ENCODE measurements at places on chromosomes 1 and 21.

- DNase-seq: no peak
Measured at GRCh38 chr1:103516693-103517092, 8.8 kb upstream of the RNPC3 start.

DNA sequence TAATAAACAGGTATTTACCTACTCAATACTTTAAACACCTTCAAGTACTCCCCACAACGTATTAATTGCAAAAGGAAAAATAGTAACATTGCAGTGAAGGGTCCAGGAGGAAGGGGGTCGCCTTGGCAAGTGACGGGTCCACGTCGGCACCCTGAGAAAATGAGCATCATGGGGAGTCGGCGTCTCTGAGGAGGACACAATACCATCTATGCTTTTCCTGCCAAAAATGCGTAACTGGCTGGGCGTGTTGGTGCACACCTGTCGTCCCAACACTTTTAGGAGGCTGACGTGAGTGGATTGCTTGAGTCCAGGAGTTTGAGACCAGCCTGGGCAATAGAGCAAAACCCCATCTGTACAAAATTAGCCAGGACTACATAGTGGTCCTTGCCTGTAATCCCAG, 7.3 kb downstream of the FTCD start:
- DNase-seq: no peak

DNA sequence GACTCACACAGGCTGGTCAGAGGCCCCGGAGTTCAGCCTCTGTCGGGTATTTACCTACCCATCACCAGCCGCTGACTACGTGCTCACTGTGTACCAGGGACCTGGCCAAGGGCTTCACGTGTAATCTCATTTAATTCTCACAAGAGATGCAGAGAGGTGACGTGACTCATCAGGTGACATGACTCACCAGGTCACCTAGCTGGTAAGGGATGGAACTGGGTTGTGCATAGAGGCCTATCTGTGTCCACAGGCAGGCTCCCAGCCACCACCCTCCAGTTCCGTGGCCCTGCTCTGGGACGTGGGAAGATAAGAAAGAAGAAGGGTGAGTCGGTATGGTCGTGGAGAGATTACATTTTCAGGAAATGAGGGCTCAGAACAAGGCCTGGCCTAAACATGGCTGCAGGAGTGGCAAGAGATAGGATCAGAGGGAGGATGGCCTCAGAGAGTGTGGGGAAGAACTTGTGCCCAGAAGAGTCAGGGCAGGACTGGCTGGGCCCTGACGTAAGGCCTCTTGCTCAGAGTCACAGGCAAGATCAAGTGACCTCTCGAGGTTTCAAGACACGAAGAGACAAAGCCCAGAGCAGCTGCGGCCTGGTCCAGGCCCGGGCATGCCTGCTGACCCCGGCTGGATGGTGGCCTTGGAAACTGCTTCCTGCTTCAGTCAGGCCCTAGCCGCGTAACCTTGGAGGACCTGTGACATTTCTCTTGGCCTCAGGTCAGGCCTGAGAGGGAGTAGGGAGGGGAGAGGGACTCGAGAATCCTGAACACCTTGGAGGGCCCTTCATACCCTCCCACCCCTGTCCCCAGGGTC, 52.7 kb upstream of the WASF2 start:
- no peak for DNase-seq

GRCh38 chr1:246809473-246809872, 85.3 kb downstream of the SCCPDH start:
- DNase-seq: no peak

- no peak for DNase-seq
Measured at GRCh38 chr1:34115233-34115632, 49.8 kb downstream of the CSMD2 start.

GRCh38 chr1:34844252-34844634, 15.3 kb downstream of the SMIM12 start:
- DNase-seq: no peak

GRCh38 chr1:246583056-246583440, 16.8 kb downstream of the CNST start:
- DNase-seq: no peak

DNA sequence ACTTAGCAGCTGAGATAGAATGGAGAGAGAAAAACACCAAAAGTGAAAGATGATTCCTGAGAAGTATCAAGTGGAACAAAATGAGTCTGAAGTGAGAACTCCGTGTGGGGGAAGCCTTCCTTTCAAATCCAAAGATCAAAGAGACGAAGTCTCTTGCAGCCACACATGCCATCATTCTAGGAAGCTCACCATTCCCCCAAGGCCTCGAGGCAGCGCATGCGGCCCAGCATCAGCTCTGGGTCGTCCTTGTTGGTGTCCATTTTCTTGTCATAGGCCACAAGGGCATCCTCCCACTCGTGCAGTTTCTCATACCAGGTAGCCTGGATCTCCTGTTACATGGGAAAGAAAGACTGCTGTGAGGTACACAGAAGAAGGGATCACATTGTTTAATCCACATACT, 32.2 kb upstream of the ANGPTL7 start:
- no peak for DNase-seq

DNA sequence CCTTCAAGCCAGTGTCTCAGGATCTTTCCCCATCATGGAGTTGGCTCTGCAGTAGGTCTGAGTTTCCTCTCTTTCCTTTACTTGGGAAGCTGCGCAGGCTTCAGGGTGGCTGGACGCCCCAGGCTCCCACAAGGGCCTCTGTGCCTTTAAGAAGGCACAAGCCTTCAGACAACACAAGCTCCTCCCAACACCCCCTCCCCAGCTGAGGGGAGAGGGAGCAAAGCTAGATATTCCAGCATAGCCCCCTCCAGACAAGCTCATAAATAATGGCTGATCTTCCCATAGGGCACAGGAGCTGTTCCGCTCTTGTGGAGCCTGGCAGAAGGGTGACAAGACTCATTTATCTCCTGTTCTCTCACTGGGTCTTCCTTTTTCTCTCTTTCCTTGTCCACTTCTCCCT, 27.9 kb upstream of the ATP2B4 start:
- DNase-seq: no peak
